ENCODE measurements at places on chromosomes 11 and 22.

DNA sequence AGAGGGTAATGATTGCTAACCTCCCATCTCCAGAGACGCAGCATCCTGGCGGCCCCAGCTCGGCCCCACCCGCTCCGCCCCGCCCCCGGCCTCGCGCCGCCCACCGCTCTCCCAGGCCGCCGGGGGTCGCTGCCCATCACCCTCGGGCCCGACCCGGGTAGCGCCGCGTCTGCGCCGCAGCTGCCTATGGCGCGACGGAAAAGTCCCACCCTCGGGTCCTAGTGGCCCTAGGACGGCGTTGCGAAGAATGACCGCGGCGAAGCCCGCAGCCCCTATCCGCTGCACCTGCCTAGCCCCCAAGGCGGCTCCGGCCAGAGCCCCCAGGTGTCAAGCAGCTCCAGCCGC is 457 bp downstream of the CPSF7 start:
- peak; percentile 2 for DNase-seq

DNA sequence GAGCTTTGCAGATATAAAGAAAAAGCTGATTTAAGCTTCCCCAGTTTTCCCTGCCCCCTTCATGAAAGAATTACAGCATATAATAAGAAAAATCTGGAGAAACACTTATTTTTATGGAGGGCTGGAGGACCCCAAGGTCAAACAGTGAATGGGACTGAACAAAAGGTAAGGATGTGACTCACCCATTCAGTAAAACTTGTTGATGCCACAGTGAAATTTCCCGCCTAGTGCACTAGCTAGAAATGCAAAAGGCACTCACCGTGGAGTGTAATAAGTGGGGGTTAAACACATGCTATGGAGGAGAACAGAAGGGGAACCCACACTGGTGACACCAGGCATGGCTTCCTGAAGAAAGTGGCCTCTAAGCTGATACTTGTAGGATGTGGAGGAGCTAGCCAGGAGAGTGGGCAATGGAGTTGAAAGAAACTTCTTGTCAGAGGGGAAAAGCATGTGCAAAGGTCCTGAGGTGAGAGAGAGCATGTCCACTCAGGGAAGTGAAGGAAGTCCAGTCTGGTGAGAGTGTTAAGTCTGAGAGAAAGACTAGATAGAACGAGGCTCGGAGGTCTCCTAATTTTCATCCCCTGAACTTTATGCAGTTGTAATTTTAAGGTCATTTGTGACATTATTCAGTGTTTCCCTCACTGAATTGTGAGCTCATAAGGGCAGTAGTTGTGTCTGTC is 77.1 kb downstream of the MIAT start:
- no peak for DNase-seq

- no peak for DNase-seq
Measured at GRCh38 chr11:71384561-71384960, 63.6 kb downstream of the DHCR7 start.

GRCh38 chr22:22035771-22036314 is 53.3 kb upstream of the TOP3B start:
- DNase-seq, result no peak

- DNase-seq, result no peak
Measured at GRCh38 chr22:32862083-32862482, 60.6 kb downstream of the TIMP3 start.

All from H1 (cell line).